ENCODE measurements at places on chromosomes 2 and 18. TPM values are rescaled to one million over a fixed set of nuclear protein-coding genes. Genes with fewer than 3 reads are reported as not detected.

GRCh38 chr18:56910967-56911366, 235.9 kb upstream of the BOD1L2 start:
- DNase-seq, result no peak

DNA sequence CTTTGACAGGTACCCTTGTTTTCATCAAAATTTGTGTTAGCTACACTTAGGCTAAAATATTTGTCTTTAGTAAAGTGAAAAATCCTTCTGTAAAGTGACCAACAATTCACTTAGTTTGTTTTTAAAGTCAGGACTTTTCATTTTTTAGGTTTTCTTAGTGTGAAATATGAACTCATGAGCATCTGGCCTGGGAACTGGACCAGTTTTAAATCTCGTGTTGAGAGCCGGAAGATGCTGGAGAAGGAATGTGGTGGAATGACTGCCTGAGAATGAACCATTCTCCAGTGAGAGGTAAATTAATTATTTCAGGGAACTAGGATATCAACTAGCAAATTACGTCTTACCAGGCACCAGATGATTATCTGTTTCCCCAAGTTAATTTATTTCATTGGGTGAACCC, 305.7 kb downstream of the AGPS start:
- DNase-seq, result no peak

- no peak for DNase-seq
These were observed 26.1 kb upstream of the REG3G start for GRCh38 chr2:78999406-78999805.

GRCh38 chr18:22167471-22168241, 1.7 kb upstream of the GATA6 start:
- DNase-seq, result no peak

Gene TRIM43
- total RNA-seq, result not detected

DNA sequence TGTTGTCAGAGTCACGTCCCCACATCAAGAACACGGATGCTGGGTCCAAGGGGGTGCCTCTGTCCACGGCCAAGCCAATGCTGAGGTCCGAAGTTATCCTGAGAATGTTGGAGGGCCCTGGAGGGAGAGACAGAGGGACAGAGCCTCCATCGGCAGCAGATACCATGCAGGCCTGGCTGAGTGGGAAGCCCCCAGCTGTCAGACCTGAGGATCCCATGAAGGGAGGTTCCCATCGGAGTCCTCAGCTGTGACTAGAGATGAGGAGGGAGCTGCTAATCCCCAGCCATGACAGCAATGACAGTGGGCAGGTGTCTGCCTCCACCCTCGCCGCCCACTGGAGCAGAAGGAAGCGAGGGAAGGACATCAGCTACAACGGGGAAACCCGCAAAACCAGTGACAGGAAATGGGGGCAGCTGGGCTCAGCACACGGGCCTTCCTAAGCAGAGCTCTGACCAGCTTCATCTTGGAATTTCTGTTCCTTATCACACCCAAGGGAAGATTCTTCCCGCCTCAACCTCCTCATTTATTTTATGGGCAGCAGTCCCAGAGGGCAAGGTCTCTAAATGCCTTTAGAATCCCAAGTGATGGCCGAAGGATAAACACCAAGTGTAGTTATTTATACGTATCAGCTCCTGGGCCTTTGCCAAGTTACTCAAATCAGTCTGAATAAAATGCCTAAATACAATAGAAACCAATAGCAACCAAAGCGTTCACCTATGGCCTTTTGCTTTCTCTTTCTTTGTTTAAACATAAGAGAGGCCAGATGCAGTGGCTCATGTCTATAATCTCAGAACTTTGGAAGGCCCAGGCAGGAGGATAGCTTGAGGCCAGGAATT, 32.2 kb downstream of the FAM178B start:
- DNase-seq, result peak; percentile 51

DNA sequence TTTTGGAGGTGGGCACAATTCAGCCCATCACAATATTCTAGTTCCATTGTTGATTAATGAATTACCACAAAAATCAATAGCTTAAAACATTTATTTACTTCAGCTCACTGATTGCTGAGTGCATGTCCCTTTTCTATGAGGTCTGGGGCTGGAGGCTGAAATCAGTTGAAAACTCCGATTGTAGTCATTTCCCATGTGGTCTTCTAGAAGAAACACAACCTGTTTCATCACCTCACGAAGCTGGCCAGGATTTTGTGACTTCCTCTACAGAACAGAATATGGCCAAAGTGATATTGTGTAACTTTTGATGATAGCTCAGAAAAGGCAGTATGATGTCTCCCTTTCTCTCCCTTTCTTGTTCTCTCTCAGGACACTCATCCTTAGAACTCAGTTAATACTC, 44.1 kb upstream of the CYRIA start:
- DNase-seq, result no peak

GRCh38 chr2:119263656-119264055, 40.0 kb downstream of the STEAP3 start:
- no peak for DNase-seq

Gene RUFY4
- total RNA-seq, result not detected

Gene PLGLB2
- 1.2 TPM for total RNA-seq

DNA sequence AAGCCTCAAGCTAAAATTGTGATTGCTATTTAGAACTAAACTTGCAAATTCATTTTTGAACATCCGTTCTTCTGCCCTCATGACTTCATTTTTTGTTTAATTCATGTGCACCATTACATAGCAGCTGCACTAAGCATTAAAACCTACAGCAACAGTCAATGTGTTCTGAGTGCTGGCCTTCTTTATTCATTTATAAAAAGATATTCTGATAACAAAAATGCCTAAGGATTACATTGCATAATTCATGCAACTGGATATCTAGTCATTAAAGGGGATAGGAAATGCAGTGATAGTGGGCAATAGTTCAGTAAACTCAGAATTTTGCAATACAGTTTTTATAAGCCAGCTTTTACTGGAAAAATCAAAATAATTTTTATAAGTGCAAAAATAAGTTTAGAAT, 294.4 kb upstream of the EPC2 start:
- DNase-seq, result no peak

Gene ASIC4
- total RNA-seq, result not detected

GRCh38 chr2:191690327-191690726, 12.4 kb downstream of the NABP1 start:
- no peak for DNase-seq

Gene SLC4A5
- 2.0 TPM for total RNA-seq

GRCh38 chr2:222760301-222760897, 88.9 kb downstream of the MOGAT1 start:
- no peak for DNase-seq

- DNase-seq, result no peak
These were observed 10.0 kb upstream of the THADA start for GRCh38 chr2:43605851-43606250.

DNA sequence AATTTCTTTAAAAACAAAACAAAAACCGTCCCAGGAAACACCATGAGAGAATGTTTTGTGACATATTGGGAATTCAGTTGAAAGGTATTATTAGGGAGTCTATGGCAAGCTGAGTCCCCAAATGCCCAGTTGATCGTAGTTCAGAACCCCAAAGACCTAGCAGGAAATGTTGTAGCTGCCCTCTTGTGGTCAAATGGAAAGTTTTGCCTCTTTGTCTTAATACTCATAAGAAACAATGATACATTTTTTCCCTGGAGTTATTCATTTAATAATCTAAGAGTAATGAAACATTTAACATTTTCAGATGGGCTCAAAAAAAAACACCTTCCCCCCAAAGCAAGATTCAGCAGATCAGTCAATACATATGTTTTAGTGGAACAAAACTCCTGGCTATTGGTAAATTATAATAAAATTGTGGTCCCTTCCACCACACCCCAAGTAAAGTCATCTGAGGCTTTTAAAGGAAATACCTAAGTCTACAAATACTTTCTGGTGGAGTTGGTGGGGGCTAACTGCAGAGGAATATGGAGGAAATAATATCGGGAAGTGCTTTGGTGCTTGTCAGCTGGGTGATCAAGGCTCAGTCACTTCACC, 37.8 kb upstream of the EFEMP1 start:
- peak; percentile 52 for DNase-seq

GRCh38 chr2:8346706-8347430, 335.0 kb upstream of the ID2 start:
- DNase-seq, result no peak

- DNase-seq, result no peak
These were observed 190.7 kb downstream of the GBX2 start for GRCh38 chr2:235977445-235977844.

Gene SATB2
- total RNA-seq, result 4.0 TPM

DNA sequence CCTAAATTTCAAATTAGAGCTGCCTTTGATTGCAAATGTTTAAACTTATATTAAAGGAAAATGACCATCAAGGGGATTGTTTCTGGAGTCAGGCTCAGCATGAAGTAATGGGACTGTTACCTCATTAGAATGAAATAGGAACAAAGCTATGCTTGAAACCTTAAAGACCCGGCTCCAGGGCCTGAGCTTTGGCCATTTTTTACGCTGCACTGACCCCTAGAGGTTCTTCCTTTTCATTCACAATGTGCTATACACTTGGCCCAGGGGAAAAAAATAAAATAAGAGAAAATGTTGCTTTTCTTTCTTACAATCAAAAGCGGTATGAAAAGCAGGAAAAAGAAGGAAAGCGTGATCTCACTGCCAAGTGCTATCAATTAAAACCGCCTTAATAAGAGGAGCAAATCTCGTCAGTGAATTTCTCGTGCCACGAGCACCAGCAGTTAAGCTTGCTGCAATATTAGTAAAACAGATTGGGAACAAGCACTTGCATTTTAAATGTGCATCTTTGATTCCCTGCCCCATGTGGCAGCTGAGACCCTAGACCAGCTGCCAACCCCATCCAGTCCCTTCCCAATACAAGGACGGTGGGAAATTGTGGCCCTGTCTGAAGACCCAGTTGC, 96.6 kb downstream of the MBD2 start:
- DNase-seq, result no peak

GRCh38 chr2:219676586-219676985, 49.2 kb downstream of the SLC4A3 start:
- DNase-seq, result no peak

GRCh38 chr18:36124841-36125240, 4.3 kb downstream of the SLC39A6 start:
- no peak for DNase-seq

GRCh38 chr18:58975781-58976180, 111.1 kb downstream of the ZNF532 start:
- DNase-seq, result no peak

- no peak for DNase-seq
These were observed at the start of gene IL36A for GRCh38 chr2:113005030-113005509. TSS of gene IL36A (plus strand) at chr2:113005459. CDS start at chr2:113005872, 413 bp downstream.

GRCh38 chr2:128841803-128842202, 523.1 kb upstream of the HS6ST1 start:
- no peak for DNase-seq

DNA sequence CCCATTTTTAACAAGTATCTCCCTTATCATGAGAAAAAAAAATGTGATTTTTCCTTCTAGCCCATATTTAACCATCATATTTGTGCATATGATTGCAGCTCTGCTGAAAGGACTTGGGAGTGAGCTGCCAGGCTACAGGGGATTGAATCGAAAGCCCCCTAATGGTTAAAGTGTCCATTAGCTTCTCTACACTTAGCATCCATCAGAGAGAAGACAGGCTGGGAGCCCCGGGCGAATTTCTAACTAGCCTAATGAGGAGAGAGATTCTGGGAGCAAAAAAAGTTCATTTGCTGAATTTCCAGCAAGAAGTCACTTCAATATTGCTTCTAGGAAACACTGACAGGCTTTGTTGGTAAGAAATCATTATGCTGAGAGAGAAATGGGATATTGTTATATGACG, 848.8 kb downstream of the TDRD15 start:
- DNase-seq, result no peak

Gene PROM2
- total RNA-seq, result 5.6 TPM

Gene MC5R
- total RNA-seq, result not detected

DNA sequence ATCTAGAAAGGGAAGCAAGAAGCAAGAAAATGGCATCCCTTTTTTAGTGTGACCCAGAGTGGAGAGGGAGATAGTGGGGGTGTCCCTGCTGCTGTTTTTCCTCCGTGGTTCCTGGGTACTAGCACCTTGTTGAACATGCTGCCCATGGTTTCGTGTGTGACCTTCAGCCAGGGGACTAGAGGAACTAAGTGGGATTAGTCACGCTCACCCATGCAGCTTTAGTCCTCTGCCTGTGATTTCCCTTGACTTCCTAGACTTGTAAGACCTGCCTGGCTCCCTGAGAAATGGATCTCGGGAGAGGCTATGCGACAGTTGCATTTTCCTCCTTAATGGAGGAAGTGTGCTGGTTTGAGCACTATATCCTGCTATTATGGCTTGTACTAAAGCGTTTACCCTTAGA, 471.4 kb downstream of the DCDC2C start:
- DNase-seq, result no peak

DNA sequence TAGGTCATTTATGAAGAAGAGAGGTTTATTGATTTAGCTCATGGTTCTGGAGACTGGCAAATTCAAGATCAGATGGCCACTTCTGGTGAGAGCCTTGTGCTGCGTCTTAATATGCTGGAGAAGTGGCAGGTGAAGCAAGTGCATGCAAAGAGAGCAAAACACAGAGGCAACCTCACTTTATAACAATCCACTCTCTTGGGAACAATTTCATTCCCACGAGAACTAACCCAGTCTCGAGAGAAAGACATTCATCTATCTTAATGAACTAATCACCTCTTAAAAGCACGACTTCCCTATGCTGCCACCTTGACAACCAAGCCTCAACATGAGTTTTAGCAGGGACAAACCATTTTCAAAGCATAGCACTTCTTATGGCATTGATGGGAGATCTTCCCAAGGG, 186.5 kb upstream of the RASGRP3 start:
- no peak for DNase-seq

Gene IL1R1
- 224 TPM for total RNA-seq

DNA sequence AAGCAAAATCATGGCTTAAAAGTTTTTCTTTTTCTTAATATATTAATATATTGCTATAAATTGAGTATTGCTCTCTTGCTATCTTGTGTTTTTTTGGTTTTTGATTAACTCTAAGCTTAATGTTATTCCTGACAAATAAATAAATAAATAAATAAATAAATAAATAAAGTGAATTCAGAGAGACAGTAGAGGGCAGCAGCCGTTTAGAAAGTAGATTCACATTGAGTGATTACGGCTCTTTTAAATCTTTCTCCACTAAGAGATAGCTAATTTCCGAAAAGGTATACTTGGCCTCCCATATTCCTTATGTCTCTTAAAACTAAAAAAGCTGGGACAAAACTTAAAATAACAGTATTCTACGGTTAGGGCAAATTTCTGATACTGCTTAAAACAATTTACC, 34.3 kb downstream of the MSH2 start:
- DNase-seq, result no peak

Gene METTL8
- total RNA-seq, result 19.2 TPM

DNA sequence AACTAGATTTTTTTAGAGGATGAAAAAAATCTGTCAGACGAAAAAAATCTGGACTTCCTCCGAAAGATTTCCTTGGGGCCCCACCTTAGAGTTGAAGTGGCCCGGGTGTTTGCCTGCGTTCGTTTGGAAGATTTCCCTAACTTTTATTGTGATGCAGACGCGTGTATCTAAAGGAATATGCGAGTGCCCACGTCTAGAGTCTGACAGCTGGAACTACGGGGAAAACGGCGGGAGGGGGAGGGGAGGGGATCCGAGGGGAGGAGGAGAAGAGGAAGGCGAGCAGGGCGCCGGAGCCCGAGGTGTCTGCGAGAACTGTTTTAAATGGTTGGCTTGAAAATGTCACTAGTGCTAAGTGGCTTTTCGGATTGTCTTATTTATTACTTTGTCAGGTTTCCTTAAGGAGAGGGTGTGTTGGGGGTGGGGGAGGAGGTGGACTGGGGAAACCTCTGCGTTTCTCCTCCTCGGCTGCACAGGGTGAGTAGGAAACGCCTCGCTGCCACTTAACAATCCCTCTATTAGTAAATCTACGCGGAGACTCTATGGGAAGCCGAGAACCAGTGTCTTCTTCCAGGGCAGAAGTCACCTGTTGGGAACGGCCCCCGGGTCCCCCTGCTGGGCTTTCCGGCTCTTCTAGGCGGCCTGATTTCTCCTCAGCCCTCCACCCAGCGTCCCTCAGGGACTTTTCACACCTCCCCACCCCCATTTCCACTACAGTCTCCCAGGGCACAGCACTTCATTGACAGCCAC, 2.4 kb upstream of the SP9 start:
- DNase-seq, result no peak

Data from left lung (tissue), 14 donors.